ENCODE measurements at places on chromosomes 12 and 14.

GRCh38 chr14:91363776-91364523 is 53.7 kb downstream of the CCDC88C start:
- DNase-seq = no peak

DNA sequence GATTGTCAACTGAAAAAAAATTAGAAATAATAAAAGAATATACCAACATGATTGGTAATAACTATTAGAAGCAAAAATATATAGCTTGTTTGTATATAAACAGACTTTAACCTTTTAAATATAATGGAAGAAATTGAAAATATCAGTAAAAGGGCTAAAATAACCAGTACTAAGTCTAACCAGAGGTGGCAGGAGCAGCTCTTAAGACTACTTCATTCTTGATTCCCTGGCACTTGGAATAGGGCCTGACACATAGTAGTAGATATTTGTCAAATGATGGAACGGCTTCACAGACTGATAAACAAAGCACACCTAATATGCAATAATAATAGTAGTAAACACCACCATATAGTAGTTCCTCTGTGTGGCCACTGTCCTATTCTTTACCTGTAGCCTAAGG is 9.4 kb downstream of the TMEM63C start:
- no peak for DNase-seq

DNA sequence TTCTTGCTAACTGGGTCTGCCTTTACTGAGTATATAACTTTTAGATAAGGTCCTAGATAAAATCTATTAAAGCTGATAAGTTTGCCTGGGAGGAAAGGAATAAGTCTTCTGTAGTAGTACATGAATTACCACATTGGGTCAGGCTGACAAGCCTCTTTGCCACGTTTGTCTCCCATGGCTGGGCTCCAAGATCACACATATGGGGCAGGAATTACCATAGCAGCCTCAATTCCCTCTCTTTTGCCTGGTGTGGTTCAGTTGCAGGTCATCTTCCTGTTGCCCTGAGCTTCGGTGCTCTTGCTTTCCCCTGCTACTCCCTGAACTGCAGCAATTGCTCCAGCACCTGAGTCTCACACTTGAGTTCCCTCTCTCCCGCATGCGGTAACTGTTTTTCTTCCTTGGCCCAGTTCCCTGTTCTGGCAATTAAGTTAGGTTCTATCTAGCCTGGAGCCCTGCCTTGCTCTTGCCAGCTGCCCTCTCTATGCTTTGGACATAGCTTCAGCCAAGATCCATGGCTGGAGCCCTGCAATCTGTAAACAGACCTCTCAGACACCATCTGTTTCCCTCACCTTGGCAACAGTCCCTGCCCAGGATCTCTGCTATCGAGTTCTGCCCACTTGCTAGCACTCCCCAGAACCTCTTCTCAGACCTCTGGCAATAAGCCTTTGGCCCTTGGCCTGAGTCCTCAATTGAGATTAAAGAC is 5.8 kb upstream of the GLT8D2 start:
- DNase-seq = no peak

DNA sequence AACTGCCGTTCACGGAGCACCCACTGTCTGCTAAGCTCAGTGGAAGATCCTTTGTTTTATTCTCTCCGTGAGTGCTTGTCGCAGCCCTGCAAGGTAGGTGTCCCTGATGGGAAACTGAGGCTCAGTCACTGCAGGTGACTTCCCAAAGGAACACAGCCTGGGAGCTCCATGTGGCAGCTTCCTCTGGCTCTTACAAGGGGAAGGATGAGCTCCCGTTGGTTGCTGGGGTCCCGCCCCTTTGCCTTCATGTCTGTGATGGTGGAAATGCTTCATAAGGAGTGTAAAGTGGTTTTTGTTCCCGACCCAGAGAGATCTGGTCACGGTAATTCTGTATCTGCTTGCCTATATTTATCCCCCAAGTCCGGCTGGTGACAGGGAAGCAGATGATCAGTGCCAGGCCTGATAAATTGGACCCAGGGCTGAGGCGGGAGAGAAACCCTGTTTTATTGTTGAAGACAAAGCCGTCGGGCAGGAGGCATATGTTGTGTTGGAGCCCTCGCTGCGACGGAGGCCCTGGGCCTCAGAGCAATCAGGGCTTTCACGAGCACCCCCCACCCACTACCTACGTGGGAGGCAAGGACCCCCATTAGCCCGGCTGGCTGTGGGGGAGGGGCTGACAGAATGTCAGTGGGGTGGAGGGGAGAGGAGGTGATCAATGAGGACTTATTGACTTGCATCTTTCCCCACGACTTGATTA is 91.9 kb downstream of the KIF26A start:
- DNase-seq = no peak

All from stimulated activated naive CD4-positive, alpha-beta T cell treated with Interleukin-2 at 50 U/mL for 16 hours (primary cell).